Breast epithelium (tissue), 4 donors: ENCODE measurements at places on chromosomes 5 and 9. TPM values are rescaled to one million over a fixed set of nuclear protein-coding genes. Genes with fewer than 3 reads are reported as not detected.

DNA sequence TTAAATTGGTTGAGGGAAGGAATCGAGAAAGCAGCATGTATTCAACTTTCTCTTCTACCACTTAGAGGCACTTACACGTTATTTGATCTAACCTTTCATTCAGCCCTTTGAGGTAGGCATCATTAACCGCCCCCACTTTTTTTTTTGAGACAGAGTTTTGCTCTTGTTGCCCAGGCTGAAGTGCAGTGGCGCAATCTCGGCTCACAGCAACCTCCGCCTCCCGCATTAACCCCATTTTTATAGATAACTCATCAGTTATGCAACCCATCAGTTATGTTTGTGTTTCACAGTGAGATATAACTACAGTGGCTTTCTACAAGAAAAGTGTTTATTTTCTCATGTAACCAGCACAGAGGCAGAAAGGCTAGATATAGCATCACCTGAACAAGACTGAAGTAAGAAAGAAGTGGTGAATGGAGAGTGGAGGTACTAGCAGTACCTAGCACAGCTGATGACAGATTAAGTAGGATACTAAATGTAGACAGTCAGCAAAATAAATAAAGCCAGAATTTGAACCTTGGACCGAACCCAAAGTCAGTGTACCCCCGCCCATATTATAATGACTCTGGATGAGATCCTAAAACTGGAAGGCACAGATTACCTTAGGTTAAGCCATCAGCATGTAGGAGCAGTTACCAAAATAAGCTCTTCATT, 91.2 kb downstream of the PJA2 start:
- no peak overlapping the region for H3K27ac ChIP-seq
- DNase-seq = no peak
- H3K27me3 ChIP-seq = no peaks in the 10 kb centered on the region
- H3K4me1 ChIP-seq = no peaks in the 10 kb centered on the region
- H3K36me3 ChIP-seq = no peaks in the 10 kb centered on the region
- H3K4me3 ChIP-seq = no peak overlapping the region

DNA sequence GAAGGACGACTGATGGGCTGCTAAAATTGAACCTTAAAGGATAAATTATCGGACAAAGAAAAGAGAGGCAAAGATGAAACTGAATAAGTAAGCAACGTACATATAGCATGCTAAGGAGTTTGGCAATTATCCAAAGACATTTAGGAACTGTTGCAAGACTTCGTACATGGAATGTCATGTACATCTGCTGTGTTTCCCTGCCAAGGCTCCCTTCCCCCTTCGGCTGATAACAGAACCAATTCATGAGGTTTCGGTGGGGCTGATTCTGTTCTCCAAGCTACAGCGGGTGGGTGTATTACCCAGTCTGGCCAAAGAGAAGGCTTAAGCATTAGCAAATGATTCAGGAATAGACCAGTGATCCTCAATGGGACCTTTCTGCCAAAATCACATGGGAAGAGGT, 190.9 kb upstream of the FREM1 start:
- H3K4me1 ChIP-seq = no peaks in the 10 kb centered on the region
- DNase-seq = no peak
- no peak overlapping the region for H3K4me3 ChIP-seq
- no peak overlapping the region for H3K27ac ChIP-seq

- H3K36me3 ChIP-seq = no peaks in the 10 kb centered on the region
- H3K27ac ChIP-seq = no peak overlapping the region
- no peak overlapping the region for H3K4me3 ChIP-seq
These were observed 141.0 kb downstream of the CARTPT start for GRCh38 chr5:71860048-71860447.

- no peaks in the 10 kb centered on the region for H3K27me3 ChIP-seq
- no peak for DNase-seq
- no peak overlapping the region for H3K4me3 ChIP-seq
- H3K27ac ChIP-seq = no peak overlapping the region
- H3K36me3 ChIP-seq = no peaks in the 10 kb centered on the region
These were observed 321.4 kb upstream of the ACTBL2 start for GRCh38 chr5:57804007-57804444.

DNA sequence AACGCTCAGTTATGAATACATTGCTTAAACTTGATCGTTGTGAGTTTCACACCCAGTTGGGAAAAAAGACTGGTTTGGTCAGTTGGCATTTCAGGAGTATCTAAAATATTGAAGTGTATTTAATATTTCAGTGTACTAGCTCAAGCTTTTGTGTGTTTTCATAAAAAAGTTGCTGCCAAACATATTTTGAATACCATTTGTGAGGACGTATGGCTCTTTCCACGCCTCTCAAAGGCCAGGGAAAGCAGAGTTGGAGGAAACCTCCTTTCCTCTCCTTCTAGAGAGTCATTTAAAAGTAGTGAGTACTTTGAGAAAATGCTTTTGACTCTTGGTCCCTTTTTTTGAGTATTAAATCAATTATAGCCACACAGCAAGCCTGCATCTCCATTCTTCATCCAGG, 43.2 kb upstream of the ANKRD33B start:
- no peak overlapping the region for H3K4me3 ChIP-seq
- H3K27ac ChIP-seq = no peak overlapping the region
- no peaks in the 10 kb centered on the region for H3K4me1 ChIP-seq
- no peak for DNase-seq
- no peaks in the 10 kb centered on the region for H3K36me3 ChIP-seq

GRCh38 chr5:127563136-127563535, 45.7 kb downstream of the PRRC1 start:
- H3K36me3 ChIP-seq = no peaks in the 10 kb centered on the region
- DNase-seq = no peak
- no peaks in the 10 kb centered on the region for H3K4me1 ChIP-seq
- H3K27ac ChIP-seq = no peak overlapping the region
- H3K27me3 ChIP-seq = no peaks in the 10 kb centered on the region
- H3K4me3 ChIP-seq = no peak overlapping the region

DNA sequence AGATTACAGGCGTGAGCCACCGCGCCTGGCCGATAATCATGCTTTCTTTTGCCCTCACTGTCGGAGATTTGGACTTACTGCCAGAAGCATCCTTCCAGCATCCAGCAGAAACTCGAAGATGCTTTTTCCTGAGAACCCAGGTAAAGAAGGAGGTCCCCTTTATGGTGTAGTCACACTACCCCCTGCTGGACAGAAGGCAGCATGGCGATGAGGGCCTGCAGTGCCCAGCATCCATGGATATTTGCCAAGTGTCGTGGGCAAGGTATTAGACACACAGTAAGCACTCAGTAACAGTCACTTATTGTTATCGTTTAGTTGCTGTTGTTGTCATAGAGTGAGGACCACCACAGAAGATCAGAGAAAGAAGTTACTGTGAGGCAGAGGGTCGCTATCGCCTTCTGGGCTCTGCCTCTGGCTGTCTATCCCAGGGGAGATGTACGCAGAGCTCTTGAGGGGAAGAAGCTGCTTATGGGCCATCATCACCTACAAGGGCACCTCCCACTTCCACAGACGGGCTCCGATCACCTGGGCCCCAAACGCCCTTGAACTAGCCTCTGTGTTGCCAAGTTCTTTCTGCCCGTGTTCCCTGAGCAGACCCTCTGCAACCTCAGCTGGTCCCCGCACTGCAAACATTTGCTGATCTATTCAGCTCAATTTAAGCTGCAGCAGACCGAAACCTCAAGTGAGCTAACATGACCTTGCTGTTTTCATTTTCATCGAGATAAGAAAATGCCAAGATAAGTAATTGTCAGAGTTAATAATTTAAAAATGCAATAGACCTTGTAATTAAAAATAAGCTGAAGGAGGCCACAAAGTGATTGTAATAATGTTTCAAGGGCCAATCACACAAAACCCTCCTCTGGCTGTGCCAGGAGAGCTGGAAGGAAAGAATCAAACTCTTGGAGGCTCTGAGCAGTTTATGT, 23.9 kb downstream of the C5orf15 start:
- H3K27ac ChIP-seq = no peak overlapping the region
- no peaks in the 10 kb centered on the region for H3K27me3 ChIP-seq
- H3K4me1 ChIP-seq = no peaks in the 10 kb centered on the region
- DNase-seq = no peak

GRCh38 chr9:95058121-95058785, 259.3 kb downstream of the FANCC start:
- H3K36me3 ChIP-seq = no peaks in the 10 kb centered on the region
- no peak for DNase-seq
- no peaks in the 10 kb centered on the region for H3K4me1 ChIP-seq
- H3K27me3 ChIP-seq = no peaks in the 10 kb centered on the region

CLTB gene
- total RNA-seq = 121 TPM

C5orf58 gene
- not detected for total RNA-seq

ANKS6 gene
- 5.6 TPM for total RNA-seq
